DMS53 (cell line): ENCODE measurements at places on chromosomes 16 and 17.

GRCh38 chr16:82323171-82323570 lies 153.1 kb upstream of the MPHOSPH6 start:
- no peak for DNase-seq

GRCh38 chr17:881778-882177 lies 97.8 kb downstream of the NXN start:
- DNase-seq: peak; percentile 5

DNA sequence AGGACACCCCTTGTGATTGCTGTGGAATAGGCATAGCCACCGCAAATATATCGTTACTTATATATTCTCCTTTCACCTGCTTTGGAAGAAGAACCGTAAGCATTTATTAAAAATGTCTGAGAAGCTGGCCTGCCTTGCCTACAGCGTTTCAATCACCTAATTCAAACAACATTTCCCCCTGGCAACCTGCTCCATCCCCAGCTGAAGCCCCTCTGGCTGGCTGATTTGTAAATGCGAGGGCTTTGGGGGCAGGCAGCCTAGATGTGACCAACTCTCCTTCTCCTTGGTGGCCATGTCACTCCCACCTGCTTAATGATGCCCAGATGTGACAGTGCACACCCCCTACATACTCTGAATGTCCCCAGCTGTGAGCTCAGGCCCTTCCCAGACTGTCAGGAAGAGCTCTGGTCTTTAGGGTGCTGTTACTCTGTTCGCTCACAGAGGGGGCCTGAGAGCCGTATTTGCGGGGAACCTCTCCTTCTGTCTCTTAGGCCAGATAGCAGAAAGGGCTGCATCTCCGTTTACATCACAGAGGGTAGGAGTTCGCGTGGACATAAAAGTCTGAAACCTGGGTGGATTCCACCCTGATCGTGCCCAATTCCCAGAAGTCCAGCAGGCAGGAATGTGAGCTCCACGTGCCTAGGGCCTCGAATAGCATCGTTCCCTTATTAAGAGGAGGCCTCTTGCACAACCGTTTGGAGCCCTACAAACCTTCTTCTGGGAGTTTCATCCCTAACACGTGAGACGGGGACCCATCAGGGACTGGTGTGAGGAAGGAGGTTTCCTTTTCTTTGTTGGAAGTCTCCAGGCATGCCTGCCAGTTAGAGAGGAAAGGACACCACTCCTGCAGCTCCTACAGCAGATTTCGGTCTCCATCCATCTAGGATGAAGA lies 2.4 kb upstream of the SDK2 start:
- peak; percentile 31 for DNase-seq

- peak; percentile 41 for DNase-seq
Measured at GRCh38 chr17:75758131-75758905, 6.7 kb downstream of the GALK1 start.

DNA sequence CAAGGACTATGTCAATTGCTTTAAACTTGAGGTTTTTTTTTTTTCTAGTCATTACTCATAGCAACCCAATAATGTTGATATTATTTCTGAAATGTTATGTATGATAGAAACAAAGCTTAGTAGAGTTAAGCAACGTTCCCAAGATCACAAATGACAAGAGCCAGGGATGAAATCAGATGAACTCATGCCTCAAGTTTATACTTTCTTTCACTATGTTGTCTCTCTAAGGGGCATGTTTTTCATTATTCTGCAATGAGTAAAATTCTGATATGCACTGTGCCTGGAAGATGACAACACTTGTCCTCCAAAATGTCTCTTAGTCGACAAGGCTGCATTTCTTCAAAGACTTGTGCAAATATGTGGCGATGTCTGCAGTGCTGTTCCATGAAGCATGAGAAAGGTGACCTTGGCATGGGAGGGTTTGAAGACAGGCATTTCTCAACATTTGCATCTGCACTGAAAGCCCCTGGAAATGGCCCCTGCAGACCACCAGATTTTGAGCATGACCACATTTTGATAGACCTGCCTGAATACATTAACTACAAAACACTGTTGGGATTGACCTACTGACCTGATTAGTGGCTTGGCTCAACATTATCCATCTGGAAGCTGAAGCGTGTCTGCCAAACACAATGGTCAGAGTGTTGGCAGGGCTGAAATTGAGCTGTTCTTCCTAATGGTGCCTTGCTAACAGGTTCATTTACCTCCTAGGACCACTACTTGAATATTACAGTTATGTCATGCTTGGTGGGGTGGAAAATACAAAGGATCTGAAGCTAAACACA lies 1027.5 kb downstream of the CDH11 start:
- DNase-seq: no peak

DNA sequence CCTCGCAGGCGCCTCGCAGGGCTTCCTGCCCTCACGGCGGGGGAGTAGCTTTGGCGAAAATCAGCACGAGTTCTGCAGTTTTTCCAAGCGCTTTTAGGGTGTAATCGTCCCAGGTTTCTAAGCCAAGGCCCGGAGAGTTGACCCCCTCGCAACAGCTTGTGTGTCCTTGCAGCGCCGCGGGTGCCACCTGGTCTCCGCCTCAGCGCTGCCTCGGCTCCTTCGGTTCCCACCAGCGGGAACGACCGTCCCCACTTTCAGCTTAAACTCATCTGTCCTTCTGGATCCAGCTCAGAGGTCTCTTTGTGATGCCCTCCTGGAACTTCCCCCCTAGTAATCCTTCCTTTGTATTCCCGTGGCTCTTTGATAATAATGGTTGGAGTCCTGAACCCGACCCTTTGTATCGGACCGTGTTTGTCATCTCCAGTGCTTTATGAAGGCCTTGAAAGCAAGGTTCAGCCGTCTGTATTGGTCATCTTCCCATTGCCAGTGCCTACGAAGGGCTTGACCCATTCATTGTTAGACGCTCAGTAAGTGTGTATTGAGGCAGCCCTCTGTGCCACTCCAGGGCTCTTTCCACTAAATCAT lies 858 bp upstream of the SMARCE1 start:
- DNase-seq: peak; percentile 65

DNA sequence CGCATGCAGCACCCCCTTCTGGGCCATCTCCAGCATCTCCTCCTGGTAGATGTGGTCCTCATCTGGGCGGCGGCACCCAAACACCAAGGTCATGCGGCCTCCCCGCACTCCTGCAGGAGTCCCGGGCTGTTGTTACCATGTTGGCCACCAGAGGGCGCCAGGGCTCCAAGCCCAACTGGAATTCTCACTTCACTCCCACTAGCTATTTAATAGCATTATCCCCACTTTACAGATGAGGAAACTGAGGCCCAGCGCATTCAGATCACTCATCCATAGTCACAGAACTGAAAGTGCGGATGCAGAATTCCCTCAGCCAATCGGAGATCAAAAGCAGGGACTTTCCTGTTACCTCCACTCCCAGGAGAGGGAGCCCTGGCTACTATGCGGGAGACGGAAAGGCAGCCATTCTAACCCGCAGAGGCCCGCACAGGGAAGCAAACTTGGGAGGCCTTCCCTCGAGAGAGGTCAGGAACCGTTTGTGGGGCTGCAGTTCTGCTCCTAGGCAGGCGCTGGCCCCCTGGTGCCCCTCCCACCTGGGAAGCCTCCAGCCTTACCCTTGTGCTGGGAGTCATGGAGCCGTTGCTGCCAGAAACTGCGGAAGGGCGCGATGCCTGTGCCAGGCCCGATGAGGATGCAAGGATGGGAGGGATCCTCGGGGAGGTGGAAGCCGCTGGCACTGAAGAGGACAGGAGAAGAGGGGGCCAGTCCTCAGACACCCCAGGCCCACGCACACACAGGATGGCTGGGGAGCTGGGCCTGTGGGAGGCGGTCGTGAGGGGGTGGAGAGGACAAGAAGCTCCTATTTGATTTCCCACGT lies 40.1 kb downstream of the NOS2 start:
- peak; percentile 90 for DNase-seq

DNA sequence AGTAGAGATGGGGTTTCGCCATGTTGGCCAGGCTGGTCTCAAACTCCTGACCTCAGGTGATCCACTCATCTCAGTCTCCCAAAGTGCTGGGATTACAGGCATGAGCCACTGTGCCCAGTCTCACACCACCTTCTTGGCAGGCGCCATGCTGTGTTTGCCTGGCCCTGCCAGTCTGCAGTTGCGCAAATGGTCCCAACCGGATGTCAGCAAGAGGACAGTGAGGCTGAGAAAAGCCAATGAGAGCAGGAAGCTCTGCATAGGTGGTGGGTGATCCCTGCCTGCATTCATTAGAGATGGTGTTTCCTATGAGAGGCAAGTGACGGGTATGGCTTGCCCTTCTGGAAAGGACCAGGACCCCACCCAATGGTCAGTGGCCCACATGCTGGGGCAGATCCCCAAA lies 59.3 kb downstream of the PECAM1 start:
- DNase-seq: no peak

DNA sequence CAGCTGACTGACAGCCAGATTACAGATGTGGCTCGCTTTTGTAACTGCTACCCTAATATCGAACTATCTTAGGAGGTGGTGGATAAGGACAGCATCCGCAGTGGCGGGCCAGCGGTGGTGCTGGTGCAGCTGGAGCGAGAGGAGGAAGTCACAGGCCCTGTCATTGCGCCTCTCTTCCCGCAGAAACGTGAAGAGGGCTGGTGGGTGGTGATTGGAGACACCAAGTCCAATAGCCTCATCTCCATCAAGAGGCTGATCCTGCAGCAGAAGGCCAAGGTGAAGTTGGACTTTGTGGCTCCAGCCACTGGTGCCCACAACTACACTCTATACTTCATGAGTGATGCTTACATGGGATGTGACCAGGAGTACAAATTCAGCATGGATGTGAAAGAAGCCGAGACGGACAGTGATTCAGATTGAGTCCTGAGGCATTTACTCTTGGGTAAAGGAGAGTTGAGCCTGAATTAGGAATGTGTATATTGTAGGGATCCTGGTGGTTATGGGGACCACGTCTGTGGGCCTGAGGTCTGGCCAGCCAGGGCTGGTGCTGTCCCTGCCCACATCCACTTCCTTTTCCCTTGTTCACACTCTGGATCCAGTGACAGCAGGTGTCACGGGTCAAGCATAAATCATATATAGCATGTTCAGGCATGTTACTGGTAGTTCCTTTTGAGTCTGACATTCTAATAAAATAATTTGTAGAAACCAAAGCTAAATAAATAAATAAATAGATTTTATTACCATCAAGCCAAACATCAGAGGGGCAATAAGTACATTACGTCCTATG lies 89.0 kb upstream of the SMURF2 start:
- DNase-seq: no peak

- no peak for DNase-seq
Measured at GRCh38 chr17:6548034-6548433, 8.3 kb downstream of the PITPNM3 start.

DNA sequence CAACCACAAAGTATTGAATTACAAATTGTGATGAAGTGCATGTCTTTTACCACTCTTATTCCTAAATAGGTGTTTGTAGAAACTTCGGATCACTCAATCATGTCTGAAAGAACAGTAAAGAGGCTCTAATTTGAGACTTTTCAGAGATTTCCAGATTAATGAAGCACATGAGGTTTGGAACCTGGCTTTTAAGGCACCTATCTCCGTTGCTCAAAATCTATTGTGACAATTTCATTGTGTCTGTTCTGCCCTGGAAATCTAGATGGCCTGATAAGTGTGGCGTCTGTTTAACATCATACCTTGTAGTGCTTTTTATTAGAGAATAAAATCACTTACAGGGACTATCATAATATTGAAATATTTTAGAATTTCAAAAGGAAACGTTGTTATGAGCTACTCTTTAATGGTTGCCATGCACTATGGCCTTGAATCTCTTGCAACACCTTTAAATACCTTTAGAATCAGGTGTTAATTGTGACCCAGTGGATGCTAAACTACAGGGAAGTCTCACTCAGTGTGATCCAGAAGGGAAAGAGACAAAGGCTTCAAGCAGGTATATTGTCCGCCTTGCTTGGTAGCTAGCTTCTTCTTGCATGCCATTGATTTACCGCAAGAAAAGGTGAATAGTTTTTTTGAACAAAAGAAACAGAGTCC lies 210.3 kb downstream of the CNTNAP4 start:
- DNase-seq: no peak

- no peak for DNase-seq
Measured at GRCh38 chr16:10587622-10588021, 7.2 kb upstream of the EMP2 start.

- DNase-seq: no peak
Measured at GRCh38 chr17:975371-975915, 4.1 kb downstream of the NXN start.

DNA sequence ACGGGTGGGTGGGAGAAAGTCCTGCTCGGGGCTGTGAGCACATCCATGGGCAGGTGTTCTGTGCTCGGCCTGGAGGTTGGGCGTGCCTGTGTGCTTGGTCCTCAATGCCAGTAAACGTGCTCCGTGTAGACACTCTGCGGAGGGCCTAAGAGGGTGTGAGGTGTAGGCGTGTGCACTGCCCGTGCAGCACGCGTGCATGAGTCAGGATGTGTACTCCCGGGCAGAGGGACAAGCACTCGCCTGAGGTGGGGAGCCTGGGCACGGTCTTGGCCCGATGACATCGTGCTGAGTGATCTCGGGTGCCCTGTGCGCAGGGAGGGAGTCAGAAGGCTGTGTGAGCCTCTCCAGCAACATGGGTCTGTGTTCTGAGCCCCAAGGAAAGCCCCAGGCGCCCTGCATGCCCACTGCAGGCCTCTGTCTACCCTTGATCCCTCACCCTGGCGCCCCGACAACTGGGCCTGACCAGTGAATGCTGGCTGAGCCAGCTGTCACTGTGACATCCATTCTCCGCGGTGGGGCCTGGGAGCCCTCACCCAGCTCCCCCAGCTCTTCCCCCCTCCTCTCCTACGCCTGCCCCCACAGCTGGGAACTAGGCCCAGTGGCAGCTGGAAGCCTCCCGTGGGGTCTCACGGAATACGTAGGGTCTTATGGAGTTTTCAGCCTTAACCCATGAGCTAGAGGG lies 23.5 kb upstream of the NXPH3 start:
- no peak for DNase-seq

DNA sequence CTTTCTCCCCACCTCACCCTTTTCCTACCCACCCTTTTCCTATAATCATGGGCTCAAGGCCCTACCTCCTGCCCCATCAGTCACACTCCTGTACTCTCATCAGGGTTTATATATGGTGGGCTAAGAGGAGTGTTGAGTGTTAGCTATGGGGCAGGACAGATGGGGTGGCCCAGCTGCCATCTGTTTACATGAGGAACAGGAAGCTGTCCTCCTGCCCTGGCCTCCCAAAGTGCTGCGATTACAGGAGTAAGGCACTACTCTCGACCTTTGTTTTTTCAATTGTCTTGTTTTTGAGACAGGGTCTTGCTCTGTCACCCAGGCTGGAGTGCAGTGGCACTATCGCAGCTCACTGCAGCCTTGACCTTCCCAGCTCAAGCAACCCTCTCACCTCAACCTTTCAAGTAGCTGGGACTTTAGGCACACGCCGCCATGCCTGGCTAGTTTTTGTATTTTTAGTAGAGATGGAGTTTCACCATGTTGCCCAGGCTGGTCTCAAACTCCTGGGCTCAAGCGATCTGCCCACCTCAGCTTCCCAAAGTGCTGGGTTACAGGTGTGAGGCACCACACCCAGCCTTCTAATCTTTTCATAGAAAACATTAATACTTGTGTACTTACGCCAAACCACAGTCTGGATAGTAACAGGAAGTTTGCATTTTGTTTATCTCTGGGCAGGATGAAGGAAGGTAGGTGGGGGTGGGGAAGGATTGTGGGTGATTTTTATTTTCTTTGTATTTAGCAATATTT lies 1.6 kb downstream of the TRADD start:
- DNase-seq: no peak
